ENCODE measurements at places on chromosomes 2 and 18.

GRCh38 chr18:2111456-2111855, 459.8 kb downstream of the METTL4 start:
- no peak for DNase-seq

- no peak for DNase-seq
Observed at GRCh38 chr2:150710916-150711315, 223.4 kb upstream of the RND3 start.

DNA sequence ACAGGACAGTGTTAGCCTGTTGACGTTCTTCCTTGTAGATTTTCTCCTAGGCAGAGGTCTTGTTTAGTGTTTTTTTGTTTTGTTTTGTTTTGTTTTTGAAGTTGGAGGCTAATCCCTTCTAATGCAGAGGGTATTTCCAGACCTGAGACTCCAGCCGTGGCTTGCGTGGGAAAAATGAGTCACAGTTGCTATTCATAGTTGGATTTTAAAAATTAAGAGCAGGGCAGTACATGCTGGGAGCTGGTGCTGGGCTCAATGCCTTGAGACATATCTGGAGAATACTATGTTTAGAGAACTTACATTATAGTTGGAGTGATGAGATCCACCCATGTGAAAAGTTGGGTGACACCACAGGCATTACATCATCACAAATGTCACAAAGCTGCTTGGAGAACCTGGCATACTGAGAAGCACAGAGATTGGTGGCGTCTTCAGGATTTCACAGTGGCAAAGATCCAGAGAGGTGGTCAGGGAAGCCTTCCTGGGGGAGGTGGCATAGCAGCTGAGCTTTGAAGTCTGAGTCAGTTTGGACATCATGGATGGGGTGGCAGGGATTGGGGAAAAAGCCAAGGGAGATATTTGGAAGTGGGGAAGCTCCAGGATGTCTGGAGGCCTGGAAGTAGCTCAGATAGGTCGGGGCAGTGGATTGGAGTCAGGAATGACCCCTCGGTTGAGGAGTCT, 249.4 kb downstream of the LOXHD1 start:
- peak; percentile 52 for DNase-seq

GRCh38 chr2:71889759-71890684, 257.6 kb downstream of the CYP26B1 start:
- no peak for DNase-seq

DNA sequence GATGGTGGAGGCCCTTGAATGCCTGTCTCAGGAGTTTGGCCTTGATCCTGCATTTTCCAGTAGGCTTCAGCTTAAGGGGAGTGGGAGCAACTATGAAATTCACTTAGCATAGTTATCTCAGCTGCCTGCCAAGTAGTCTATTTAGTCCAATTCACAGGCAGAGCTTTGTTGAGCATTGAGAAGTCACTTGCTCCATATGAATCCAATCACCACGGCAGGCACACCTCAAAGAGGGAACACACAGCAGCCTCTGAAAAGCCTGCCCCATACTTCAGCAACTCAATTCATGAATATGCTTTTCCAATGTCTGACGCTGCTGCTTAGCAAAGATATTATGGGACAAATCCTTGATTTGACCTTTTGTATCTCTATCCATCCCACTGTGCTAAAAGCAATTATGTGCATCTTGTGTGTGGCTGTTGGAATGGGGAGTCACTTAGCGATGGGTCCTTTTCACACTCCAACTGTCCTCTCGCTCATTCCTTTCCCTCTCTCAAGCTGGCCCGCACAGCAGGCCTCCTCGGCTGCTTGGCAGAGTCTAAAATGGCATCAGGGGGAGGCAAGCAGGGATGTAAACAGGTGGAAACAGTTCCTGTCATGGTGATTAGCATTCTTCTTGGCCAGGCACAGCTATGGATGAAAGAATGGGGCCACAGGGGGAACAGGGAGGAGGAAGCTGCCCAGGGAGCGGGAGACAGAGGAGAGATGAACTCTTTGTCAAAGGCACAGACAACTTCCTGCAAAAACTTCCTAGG, 56.0 kb upstream of the LRPPRC start:
- DNase-seq: no peak

DNA sequence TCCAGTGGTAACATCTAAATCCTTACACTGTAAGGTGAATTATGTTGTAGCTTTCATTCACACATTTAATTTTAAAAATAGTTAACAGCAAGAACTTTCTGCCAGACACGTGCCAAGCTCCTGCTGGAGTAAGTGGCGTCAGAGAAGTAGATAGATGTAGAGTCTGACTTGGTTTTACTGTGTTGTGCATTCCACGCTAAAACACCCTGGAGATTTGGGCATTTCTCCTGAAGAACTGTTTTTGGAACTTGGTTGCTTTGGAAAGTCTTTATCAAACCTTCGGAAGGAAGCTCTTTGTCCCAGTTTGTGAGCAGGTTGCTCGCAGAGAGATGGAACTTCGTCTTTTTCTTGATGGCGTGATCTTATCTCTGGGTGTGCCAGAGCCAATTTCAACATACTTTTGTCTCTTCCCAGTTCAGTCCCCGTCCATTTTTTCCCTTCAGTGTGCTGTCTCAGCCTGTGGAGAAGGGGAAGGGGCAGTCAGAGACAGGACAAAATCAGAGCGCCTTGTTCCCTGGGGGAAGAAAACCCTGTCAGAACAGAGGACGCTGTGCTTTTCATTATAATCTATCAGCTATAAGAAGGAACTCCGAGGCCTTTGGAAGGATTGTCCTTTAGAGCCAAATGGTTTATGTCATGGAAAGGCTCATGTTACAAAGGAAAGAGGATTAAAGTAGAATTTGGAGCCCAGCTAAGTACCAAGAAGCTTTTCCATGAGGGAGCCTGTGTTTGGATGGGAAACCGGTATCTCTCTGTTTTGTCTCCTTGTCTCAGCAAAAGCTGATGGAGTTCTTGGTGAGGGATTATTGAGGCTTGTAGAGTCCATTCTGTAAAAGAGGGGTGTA, 18.9 kb downstream of the GRHL1 start:
- no peak for DNase-seq

DNA sequence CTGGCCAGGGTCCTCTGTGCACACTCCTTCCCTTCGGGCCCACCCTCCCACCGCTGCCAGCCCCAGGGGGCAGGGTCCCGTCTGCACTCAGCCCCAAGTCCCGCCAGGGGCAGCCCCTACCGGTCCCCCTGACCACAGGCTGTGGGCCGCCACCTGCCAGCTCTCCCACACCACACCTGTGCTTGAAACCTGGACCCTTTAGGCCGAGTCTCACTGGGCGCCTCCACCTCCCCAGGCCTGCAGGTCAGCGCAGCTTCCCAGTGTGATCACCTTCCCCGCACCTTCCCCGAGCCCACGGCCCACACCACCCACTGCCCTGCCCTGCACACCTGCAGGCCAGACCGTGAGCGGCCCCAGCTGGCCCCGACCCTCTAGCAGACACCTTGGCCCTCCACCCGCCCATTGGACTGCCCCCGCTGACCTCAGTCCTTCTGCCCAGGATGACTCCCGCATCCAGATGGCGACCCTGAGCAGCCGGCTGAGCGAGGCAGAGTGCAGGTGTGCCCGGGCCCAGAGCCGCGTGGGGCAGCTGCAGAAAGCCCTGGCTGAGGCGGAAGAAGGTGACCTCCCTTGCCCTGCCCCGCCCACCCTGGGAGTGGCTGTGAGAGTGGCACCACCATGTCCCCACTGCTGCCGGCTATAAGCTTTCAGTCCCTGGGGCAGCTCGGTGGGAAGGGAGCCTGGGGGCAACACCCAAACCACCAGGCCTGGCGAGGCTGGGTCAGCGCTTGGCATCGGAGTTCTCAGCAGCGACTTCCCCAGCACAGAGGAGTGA, 31.3 kb upstream of the SNED1 start:
- DNase-seq: peak; percentile 23

DNA sequence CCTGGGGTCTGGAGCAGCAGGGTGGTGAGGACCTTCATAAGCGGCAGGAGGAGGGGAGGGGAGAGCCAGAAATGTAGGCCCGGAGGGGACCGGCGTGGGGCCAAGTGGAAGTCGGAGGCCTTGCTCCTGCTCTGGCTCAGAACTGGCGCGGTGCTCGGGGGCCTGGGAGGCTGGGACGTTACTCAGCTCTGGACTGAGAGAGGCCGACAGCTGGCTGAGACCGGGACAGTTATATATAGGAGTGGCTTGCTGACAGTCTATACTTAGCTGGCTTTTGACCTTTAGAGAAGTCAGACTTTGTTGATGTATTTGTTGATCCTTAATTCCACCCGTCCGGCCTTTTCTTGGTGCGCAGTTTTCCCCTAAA, 15.7 kb downstream of the IGFBP5 start:
- peak; percentile 90 for DNase-seq

DNA sequence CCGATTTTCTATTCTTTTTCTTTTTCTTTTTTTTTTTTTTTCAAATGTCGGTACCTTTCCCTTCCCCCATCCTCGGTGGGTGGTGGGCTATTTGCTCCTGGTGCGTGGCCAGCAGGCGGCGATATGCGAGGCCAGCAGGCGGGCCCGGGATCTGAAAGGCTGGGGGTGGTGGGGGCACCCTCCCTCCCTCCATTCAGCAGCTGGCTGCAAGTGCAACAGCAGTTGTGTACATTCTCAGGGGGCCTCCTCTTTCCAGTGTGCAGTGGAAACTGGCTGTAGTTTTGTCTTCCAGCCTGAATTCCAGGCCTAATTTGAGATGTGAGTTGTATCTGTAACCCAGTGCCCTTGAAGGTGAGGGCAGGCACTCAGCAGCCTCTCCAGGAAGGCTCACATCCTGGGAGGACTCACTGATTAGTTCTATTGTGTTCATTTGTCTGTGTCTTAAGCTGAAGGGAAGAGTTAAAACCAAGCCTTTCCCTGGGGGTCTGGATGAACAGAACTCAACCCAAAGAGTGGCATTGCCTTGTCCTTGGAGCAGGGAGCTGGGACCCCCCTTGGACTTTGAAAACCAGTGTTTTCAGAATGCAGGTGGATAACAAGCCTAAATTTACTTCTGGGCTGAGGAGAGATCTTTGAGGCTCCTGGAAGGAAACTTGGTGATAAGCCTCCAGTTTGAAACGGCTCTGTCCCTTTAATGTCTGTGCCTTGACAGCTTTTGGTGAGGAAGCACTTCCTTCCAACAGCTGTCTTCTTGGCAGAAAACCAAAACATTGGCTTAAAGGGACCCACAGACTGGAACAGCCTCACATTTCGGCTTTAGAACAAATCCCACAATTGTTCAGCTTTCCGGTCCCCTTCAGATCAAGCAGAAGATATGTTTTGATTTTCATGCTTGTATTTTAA, 3.3 kb downstream of the MYCN start:
- DNase-seq: peak; percentile 57

- no peak for DNase-seq
Observed at GRCh38 chr2:233532971-233533370, 33.6 kb downstream of the USP40 start.

- DNase-seq: no peak
Observed at GRCh38 chr2:171625006-171625405, 62.3 kb upstream of the DYNC1I2 start.

GRCh38 chr2:7838669-7839068, 843.2 kb upstream of the ID2 start:
- DNase-seq: no peak

DNA sequence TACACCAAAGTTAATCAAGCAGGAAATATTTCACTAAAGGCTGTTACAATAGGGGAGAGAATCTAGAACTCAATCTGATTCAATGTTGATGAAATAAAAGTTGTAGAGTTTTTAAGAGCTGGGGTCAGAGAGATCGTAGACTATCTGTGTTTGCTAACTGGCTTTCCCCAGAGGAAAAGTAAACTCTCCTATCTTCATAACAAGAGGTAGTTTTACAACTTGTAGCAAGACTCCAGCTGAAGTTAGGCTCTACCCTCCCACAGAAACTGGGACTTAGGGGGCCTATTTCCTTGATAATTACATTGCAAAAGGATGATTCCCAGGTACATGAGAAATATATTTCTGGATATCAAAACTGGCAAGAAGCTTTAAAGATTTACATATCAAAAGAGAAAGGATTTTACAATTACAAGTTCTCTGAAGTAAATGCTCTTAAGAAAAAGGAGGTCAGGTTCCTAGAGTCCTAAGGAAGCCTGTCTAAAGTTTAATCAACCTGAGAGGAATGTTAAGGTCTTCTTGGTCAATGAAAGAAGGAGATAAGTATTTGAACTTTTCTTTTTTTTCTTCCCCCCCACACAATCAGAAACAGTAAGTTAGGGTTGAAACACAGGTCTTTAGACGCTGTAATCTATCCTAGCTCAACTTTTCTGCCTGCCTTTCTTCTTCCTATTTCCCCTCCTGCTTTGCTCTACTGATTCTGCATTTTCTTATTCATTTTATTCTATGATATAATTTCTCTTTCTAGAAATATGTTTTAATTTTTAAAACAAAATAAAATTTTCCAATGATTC, 692.2 kb upstream of the LINC00305 start:
- no peak for DNase-seq

DNA sequence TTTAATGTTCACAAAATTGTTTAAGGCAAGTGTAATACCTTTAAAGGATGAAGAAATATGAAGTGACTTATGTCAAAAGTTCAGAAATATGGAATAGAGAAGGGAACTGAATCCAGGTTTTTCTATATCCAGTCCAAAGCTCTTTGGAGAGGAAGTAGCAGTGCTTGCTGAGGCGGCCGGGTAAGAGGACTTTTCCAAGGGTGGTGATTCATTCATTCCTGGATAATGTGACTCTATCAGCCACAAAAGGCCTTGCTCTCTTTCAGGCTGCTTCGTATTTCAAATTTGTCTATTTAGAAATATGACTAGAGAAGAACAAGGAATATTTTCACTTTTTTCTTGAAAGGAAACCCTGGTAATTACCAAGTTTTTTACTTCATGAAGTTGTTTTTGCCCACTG, 830.1 kb upstream of the ZEB2 start:
- DNase-seq: no peak

DNA sequence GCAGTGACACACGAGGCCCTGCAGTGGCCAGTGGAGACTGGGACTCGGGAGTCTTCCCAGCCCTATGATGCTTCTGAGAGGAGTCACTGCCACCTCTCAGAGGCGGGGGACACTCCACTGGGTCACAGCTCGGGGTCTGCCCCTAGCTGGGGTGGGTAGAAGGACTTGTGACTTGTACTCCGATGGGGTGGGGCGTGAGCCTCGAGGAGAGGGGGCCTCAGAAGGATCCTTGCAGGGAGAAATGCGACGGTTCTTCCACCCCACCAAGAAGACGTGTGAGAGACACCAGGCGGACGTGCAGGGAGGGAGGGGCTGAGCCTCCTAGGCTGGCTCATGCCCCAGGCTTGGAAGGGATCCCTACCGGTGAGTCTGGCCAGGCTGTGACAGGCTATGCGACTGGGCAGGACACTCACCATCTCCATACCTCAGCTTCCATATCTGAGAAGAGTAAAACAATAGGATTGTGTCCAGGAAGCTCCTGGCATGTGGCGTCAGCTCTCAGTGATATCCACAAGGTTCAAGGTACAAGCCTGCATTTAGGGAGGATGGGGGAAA, 11.1 kb upstream of the OTOS start:
- DNase-seq: peak; percentile 67
